ENCODE measurements at places on chromosomes 4 and X.

GRCh38 chrX:105460376-105460775, 239.9 kb upstream of the TEX13A start:
- DNase-seq = no peak

GRCh38 chr4:175561696-175562095, 250.4 kb downstream of the GPM6A start:
- DNase-seq = no peak

DNA sequence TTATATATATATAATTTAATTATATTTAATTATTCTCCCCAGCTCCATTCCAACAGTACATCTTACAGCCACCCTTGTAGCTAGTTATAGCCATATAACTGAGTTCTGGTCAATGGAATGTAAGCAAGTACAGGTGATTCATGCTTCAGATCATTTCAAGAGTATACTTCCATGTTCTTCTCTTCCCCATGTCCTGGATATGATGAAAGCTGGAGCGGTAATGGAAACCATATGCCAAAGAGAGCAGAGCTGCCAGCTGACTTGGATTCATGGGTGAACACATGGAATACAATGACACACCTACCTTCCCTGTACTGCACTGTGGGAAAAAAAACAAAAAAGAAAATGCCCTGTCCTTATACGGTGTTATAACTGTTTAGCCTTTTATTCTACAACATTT, 17.5 kb upstream of the CORIN start:
- DNase-seq = no peak

- no peak for DNase-seq
Measured at GRCh38 chr4:24015782-24016181, 125.9 kb upstream of the PPARGC1A start.

DNA sequence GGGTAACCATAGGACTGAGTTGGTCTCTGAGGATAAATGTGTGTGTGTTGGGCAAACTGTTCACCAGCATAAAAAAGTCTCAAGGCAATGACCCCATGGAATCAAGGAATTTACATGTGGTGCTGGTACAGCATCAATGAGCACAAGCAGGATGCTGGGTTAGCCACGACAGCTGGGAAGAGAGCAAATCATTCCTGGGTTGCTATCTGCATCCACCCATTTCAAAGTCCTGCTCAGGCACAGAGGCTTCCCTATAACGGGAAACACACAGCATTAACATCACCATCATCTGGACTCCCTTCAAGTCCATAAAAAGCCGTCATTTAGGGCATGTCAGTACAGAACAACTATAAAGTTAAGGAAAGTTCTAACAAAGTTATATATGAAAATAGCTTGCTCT, 41.6 kb downstream of the CCDC149 start:
- no peak for DNase-seq

GRCh38 chr4:24642981-24643547, 58.7 kb upstream of the DHX15 start:
- DNase-seq = no peak

DNA sequence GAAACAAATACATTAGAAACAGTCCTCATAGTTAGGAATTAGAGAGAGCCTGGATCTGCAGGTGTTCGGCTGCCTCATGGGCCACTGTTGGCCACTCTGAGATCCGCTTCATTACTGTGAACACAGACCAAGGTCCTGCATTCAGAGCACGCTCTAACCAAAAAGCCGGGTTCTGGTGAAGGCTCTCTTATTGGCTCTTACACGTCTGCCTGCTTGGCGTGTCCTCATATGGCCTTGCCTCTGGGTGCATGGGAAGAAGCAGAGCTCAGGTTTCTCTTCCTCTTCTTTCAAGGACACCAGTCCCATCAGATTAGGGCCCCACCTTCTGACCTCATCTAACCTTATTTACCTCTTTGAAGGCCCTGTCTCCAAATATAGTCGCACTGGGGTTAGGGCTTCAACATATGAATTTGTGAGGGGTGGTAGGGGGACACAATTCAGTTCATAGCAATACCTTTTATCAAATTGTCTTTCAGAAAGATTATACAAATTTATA, 37.1 kb upstream of the ELF2 start:
- no peak for DNase-seq

DNA sequence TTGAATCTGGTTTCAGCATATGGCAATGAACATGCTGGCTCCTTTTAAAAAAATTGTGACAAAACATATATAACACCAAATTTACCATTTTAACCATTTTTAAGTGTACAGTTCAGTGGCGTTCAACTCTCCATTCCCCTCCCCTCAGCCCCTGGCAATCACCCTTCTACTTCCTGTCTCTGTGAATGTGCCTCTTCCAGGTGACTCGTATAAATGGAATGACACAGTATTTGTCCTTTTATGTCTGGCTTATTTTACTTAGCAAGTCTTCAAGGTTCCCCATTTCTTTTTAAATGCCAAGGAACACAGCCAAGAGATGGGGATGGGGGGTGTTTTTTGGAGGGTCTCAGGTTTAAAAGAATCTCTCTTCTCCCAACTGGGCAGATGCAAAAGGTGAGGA, 35.4 kb upstream of the BCLAF3 start:
- no peak for DNase-seq

DNA sequence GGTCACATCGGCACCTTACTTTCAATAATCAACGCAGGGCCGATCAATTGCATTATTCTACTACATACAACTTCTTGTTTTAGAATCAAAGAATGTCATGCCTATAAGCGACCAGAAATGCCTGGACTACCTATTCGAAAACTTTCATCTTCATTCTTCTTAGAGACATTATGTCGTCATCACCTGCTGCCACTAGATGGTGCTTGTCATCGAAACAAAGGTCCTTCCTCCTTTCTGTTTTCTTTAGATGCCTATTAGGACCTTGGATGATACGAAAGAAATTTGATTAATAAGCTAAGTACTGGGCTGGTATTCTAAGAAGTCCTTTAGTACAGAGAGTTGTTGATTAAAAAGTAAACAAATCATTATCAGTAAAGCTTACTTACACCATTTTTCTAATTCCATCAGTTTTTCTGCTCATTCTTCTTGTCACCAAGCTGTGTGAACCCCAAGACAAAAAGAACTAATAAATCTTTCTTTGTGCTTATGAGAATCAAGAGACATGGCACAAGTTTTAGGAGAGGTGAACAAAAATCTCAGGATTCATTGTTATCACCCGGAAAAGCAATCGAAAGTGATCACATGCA, 154.5 kb upstream of the SLC4A4 start:
- no peak for DNase-seq

- peak; percentile 19 for DNase-seq
Measured at GRCh38 chr4:38160487-38161207, 200.4 kb downstream of the PTTG2 start.

GRCh38 chrX:109826954-109827708, 94.1 kb upstream of the ACSL4 start:
- DNase-seq = no peak

DNA sequence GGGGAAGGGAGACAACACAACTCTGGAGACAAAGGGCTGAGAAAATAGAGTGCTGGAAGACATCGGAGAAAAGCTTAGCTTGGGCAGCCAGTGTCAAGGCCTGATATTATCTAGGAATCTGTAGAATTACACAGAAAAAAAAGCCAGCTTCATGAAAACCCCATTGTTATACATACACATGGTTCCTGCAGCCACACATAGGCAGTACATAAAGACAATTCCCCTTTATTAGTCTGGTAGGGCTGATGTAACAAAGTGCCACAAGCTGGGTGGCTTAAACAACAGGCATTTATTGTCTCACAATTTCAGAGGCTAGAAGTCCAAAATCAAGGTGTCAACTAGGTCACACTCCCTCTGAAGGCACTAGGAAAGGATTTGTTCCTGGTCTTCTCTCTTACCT, 503.5 kb downstream of the MID1IP1 start:
- no peak for DNase-seq

DNA sequence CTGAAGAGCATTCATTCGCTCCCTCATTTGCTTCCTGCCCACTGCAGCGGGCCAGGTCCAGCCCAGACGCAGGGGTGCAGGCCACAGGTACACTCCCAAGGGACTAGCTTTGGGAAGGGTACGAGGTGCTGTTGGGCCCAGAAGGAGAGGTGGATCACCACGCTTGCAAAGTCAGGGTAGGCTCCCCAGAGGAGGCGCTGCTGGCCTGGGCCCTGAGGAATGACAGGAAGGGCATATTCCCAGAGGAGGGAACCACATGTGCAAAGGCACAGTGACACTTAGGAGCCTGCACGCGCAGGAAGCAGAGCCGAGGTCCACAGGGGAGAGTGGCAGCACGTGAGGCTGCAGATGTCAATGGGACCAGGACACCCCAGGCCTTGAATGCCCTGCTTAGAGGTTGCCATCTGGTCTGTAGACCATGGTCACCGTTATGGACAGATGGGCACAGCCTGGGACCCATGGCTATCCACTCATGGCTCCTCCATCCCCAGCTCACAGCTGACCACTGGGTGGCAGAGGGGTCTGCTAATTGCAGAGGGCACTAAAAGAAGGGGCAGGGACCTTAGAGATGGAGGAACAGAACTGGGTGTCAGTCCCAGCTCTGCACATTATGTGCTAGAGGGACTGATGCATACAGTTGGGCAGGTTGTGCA, 7.9 kb downstream of the HTRA3 start:
- no peak for DNase-seq

DNA sequence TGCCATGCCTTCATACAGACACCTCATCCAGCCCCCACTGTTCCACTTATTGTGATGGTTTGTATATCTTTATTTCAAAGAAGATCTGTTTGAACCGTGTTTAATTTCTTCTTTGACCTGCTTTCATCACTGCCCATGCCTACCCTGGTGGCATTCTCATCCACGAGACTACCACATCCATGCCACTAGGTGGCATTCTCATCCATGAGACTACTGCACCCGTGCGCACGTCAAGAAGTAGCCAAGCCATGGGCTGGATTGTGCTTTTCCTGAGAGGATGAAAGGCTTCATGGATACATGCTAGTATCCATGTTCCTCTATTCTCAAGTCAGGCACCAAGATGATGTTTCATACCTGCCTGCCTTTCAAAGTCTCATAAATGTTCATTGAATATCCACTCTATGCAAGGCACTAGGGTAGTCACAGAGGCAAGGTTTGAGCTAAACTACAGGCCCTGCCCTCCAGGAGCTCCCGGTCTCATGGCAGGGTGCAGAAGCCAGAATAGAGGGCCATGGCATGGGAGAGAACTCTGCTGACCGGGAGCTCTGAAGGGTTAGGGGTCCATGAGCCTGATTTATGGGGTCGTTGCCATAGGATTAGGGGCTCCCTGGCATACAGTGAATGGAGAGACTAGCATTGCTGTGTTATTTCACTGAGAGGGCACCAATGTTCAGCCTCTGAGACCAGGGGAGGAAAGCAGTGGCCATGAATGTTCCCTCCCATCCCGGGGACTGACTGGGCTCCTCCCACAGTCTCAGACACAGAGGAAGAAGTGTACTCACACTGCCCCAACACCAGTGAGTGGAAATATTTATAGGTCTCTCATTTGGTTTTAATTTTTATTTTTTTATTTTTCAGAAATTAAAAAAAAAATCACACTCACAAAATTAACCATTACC, 24.8 kb upstream of the EOLA2 start:
- DNase-seq = no peak

DNA sequence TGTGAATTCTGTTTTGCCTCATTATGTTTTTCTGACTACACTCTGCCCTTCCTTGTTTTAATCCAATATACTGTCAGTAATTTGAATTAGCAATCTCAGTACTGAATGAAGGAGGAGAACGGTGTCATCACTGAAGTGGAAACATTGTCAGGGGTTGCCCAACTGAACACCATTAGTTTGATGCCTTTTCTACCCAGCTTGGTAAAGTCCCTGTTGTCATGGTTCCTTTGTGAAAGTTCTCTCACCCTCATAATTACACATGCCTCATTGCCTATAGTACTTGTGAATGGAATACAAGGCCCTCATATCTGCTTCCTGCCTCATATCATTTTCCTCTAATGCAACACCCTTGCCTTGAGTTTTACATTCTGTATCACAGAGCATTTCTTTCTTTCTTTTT, 76.9 kb downstream of the RRAGB start:
- DNase-seq = no peak

DNA sequence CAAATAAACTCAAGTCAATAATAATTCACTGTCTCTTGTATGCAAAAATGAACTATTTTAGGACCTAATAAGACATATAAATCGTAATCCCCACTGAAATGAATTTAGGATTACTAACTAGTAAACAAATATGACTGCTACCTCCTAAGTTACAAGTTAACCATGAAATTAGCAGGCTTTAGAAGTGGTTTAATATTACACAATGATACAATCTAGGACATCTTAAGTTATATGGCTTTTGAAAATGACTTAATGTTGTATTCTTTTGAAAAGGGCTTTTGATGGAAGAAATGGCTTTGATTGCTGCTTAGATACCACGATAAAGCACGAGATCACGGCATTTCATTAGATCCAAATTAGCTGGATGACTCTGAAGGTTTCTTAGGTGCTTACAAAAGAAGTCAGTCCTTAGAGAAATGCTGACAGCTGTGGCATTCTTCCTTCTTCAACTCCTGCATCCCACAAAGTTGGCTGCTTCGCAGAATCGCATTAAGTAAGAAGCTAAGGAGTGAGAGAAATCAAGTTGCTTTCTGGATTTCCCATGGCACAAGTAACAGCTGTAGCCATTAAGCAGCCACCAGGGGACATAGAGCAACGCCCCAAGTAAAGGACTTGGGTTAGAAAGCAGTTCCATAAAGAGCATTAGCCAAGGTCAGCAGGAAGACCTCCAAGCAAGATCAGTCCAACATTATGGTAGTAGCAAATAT, 6.9 kb downstream of the SLC10A7 start:
- no peak for DNase-seq

GRCh38 chr4:64250488-64250887, 158.8 kb downstream of the TECRL start:
- DNase-seq = no peak

DNA sequence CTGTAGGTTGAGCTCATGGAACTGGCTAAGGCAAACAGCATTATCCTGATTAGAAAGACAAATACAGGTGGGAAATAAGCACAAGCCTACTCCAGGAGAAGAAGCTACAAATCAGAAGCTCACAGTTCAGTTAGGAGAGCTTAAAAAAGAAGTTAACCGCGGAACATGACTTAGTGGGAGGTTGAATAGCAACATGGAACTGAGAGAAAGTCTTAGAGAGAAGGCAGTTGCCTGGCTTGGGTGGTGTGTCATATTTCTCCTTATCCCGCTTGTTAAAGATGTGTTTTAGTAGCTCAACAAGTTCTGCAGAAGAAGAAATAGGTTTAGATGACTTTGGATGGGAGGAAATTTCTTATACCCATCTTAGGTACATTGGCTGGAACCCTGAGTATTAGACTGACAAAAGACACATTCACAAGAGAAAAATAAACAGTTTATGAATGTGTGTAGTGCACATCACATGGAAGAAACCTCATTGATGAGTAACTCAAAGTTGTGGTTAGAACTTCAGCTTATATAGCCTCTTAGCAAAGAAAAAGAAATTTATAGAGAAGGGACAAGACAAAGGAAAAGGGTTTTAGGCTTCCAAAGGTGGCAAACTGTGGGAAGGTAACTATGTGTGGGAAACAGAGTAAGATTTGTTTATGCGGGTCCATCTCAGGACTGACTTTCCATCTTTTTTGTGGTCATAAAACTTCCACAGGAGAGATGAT, 37.4 kb upstream of the RXFP1 start:
- no peak for DNase-seq

GRCh38 chrX:120512627-120513026, 43.5 kb upstream of the LAMP2 start:
- no peak for DNase-seq
